ENCODE measurements at places on chromosomes 7 and 10.

GRCh38 chr10:5462841-5463293, 36.5 kb downstream of the CALML5 start:
- DNase-seq, result no peak

DNA sequence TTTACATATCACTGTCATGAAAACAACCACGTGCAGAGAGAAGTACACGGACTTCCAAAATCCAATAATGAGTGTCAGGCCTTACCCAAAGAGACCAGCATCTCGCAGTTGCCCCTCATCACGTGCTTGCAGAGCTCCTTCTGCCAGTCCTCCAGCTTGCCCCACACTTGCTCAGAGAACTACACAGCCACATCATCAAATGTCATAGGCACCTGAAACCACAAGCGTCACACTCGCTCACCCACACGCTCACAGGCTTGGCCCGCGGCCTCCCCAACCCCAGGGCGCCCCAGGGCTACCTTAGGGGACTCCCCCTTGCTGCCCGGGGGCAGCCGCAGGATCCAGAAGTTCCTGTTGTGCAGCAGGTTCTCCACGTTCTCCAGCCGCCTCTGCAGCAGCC, 123.4 kb upstream of the ZNF746 start:
- no peak for DNase-seq

DNA sequence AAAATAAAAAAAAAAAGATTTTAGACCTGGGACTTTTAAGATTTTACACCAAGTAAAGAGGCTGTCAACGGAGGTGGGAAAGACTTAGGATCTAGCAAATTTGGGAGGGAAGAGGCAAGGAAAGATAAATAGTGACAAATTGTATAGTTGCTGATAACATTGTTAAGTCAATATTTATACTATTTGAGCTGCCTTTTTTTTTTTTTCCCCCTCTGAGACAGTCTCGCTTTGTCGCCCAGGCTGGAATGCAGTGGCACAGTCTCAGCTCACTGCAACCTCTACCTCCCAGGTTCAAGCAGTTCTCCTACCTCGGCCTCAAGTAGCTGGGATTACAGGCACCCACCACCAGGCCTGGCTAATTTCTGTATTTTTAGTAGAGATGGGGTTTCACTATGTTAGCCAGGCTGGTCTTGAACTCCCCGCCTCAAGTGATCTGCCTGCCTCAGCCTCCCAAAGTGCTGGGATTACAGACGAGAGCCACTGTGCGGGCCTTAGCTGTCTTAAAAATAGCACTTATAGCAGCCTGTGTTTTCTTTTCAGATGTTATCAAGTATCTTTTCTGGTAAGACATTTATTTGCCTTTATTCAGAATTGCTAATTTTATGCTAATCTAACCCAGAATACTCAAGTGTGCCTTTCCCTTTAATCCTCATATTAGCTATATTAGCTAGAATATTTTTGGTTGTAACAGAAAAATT, 94.5 kb downstream of the MMRN2 start:
- no peak for DNase-seq

GRCh38 chr10:2936816-2937215, 130.5 kb upstream of the PFKP start:
- DNase-seq, result peak; percentile 47

GRCh38 chr10:90917968-90918318, 2.9 kb downstream of the ANKRD1 start:
- no peak for DNase-seq

GRCh38 chr7:45593121-45593541, 19.0 kb downstream of the ADCY1 start:
- DNase-seq, result no peak

- DNase-seq, result no peak
Observed at GRCh38 chr7:45001138-45001694, 1.2 kb downstream of the CCM2 start.

- peak; percentile 27 for DNase-seq
Observed at GRCh38 chr10:101297901-101298486, 56.0 kb upstream of the BTRC start.

DNA sequence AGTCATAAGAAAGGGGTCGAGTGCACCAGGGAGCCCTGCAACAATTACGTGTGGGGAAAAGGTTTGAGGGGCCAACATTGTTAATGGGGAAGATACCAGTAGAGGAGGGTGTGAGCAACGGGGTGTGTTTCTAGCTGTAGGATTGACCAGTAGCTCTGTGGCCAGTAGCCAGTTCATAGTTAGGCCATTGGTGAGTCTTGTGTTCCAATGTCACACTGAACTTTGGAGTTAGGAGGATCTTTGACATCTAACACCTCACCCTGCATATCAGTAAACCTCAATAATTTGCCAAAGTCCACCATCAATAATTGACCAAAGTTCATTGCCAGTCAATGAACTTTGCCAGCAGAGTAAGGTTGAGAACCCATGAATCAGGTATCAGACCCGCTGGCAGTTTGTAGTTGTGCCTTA, 168.8 kb downstream of the CPED1 start:
- no peak for DNase-seq

DNA sequence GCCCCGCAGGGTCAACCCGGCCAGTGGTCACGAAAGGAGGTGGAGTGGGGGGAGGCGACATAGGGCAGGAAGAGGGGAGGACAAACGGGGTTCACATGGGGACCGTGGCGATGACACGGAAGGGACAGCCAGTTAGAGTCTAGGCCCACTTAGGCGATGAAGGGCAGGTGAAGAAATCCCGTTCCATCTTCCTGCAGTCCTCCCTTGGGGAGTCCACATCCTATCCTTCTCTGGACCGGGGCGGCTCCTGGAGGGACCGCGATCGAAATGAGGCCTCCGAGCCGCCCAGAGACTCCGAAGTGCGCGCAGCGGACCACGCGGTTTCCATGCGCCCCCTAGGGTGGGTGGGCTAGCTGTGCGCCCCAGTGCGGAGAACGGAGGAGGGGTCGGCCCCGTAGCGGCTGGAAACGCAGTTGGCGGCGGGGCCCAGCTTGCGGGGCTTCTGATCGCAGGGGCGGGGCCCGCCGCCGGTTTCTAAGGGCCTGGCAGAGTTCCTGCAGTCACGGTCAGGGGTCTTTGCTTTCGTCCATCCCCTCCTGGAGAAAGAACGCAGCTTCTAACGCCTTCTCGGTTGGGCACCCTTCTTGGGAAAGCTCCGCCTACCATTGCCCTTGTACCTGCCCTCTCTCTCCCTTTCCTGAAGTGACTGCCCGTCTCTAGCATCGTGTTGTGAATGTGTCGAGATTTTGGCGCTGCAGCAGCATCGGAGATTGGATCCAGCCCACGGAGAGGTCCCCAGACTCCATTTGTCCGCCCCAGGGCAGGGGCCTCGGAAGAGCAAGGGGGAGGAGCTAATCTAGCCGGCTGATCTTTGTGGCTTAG, 17.9 kb upstream of the TMEM225B start:
- DNase-seq, result peak; percentile 45

- peak; percentile 83 for DNase-seq
Observed at GRCh38 chr7:23864973-23865372, 155.0 kb downstream of the STK31 start.

GRCh38 chr7:138435231-138435919, 24.7 kb upstream of the TRIM24 start:
- DNase-seq, result no peak

GRCh38 chr10:12027539-12027938, 15.1 kb downstream of the UPF2 start:
- no peak for DNase-seq

- DNase-seq, result no peak
Observed at GRCh38 chr10:94370501-94370900, 7.8 kb upstream of the NOC3L start.

GRCh38 chr7:155994279-155994811, 182.1 kb upstream of the SHH start:
- DNase-seq, result no peak

DNA sequence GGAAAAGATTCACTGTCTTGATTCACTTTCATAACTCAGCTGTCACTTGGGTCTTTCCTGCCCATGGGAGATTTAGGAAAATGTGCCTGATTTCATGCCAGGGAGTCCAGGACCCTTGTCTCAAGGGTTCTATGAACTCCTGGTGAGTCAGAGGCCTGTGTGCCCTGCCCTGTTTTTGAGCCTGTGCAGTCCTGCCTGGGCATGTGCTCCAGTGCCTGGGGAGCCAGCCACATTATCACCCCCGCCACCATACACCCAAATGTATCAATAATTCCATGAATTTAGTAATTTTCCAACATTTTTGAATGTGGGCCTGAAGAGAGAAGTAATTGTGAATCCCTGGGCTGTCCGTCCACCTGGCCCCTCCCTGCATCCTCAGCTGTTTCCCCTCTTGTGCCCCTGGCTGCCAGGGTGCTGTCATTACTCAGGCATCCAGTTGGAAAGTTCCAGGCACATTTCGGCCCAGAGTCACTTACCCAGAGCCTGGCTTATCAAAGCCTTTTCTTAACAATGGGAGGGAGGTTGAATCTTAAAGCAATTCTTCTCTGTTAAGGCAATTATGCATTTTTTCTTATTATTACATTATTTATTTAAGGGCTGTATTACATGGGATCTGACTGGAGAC, 287.8 kb upstream of the CDC14C start:
- no peak for DNase-seq

DNA sequence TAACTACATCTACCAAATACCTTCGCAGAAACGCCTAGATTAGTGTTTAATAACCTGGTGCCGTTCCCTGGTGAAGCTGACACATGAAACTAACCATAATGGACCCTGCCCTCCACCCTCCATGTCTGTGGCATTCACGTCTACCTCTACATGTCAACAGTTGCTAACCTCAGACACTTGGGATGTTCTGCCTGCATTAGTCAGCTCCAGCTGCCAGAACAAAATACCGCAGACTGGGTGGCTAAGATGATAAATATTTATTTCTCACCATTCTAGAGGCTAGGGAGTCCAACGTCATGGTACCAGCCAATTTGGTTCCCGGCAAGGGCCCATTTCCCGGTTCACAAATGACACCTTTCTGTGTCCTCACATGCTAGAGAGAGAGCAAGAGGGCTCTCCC, 118.5 kb upstream of the CHST15 start:
- peak; percentile 4 for DNase-seq

- no peak for DNase-seq
Observed at GRCh38 chr10:27041196-27041595, 59.1 kb downstream of the ANKRD26 start.

DNA sequence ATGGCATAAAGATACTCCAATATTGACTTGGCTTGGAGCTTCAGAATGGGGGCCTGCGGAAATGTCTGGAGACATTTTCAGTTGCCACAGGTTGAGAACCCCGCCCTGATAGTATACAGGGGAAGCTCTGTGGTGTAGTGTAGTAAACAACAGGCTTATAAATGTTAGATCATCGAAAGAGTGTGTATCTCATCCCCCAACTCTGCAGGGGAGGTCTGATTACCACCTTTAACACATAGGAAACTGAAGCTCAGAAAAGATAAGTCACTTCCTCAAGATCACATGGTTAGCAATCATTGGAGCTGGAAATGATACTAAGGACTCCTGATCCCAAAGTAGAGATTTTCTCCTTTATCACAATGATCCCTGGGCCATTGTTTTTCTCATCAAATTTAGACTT, 144.5 kb upstream of the BMPER start:
- no peak for DNase-seq

DNA sequence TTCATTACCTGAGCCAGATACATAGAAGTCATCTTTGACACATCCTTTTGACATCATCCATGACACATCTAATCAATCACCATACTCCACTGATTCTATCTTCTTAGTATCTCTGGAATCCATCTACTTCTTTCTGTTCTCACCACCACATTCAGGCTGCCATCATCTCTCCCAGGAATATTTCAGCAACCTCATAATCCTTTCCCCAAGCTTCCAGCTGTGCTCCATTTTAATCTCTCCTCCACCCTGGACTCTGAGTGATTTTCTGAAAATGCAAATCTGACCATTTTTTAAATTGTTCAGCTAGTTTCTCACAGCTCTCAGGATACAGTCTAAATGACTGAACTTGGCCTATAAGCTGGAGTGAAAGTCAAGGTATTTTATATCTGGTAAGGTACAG, 2.5 kb upstream of the BTRC start:
- DNase-seq, result no peak

- DNase-seq, result no peak
Observed at GRCh38 chr10:27526242-27526641, 22.1 kb downstream of the RAB18 start.

- peak; percentile 30 for DNase-seq
Observed at GRCh38 chr7:128103498-128104107, 72.4 kb upstream of the LRRC4 start.

DNA sequence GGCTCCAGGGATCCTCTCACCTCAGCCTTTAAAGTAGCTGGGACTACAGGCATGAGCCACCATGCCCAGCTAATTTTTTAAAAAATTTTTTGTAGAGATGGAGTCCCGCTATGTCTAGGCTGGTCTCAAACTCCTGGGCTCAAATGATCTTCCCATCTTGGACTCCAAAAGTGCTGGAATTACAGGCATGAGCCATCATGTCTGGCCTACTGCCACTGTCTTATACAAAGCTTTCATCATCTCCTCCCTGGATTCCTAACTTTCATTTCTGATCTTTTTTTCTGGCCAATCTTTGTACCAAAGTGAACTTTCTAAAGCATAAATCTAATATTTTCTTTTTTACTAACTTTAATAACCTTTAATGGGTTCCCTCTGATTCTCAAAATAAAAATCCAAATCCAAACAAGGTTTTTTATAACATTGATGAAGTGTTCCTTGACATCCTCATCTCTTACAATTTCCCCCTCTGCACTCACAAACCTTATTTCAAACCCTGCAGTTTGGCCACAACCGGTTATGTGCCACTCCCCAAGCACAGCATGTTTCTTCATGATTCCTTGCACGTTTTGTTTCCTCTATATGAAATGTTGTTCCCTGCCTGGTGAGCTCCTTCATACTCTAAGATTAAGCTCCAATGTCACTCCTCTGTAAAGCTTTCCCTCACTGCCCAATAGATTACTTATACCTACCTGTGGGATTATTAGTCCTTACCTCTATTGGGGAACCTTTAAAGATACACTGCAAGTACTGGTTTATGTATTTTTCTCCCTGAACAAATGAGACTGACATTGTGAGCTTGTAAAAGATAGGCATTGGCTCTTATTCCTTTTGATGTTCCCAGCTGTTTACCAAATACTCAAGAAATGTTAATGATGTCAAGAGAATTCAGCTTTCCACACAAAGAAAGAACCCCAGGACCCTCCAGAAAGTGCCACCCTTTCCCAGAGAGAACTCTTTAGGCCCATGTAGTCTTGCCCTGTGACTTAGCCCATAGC, 101.7 kb downstream of the HOXA1 start:
- peak; percentile 2 for DNase-seq

- no peak for DNase-seq
Observed at GRCh38 chr7:135143885-135144668, 3.8 kb upstream of the TMEM140 start.

DNA sequence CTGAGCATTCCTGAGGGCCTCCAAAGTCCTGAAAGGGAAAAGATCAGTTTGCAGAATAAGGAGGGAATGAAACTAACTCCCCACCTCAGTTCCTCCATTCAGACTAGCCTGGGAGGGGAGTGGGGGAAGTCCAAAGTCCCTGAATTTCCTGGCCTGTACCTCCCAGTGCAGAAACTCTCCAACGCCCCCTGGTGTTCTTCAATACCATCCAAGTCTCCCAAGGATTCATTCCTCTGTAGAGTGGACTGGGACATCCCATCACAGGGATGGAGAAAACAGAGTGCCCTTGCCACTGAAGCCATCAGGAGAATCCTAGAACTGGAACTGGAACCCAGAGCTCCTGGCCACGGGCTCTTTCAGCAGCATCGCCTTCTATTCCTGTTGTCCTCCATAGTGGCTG, 1.6 kb upstream of the COL13A1 start:
- peak; percentile 72 for DNase-seq

- DNase-seq, result no peak
Observed at GRCh38 chr7:71843676-71844075, 568.5 kb downstream of the CALN1 start.

GRCh38 chr7:124020060-124020459, 12.8 kb downstream of the TMEM229A start:
- no peak for DNase-seq

All from fibroblast of skin of scalp (primary cell).